Suprapubic skin (tissue), 4 donors: ENCODE measurements at places on chromosomes 4 and X. TPM values are rescaled to one million over a fixed set of nuclear protein-coding genes. Genes with fewer than 3 reads are reported as not detected.

The FGF16 gene
- total RNA-seq = not detected

DNA sequence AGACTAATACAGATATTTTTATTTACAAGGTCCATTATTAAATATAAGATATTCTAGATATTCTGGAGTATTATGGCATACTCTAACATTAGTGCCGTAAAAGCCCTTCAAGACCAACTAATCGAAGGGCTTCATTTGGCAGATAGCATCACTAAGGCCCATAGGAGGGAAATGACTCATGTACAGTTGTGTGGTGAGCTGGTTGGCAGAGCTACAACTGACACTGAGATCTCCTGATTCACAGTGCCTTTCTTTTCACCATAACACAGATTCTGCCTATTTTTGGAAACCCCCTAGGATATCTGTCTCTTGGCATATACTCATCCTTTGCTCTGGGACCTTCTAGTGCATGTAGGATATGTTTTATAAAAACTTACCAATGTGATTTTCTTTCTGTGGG, 201.7 kb upstream of the AFF2 start:
- no peaks in the 10 kb centered on the region for H3K27me3 ChIP-seq
- no peaks in the 10 kb centered on the region for H3K4me1 ChIP-seq
- no peak overlapping the region for H3K4me3 ChIP-seq
- H3K36me3 ChIP-seq = no peaks in the 10 kb centered on the region
- H3K27ac ChIP-seq = no peak overlapping the region

DNA sequence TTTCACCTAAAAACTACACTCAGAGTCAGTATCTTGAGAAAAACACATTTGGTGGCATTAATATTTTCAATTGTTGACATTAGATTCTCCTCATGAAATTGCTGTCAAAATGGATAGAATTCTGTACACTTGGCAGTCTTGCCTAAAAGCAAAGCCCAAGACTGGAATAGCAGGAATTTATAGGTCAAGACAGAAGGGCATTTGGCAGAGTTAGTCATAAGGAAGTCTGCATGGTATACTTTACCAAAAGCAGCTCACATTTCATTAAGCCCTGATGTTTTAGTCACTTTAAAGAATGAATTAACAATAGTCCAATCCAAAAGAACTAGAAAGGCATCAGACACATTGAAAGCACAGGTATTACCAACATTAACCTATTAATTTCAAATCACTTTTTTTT, 7.1 kb downstream of the CCDC160 start:
- no peak overlapping the region for H3K4me3 ChIP-seq
- no peaks in the 10 kb centered on the region for H3K36me3 ChIP-seq
- DNase-seq = no peak
- no peaks in the 10 kb centered on the region for H3K4me1 ChIP-seq
- no peak overlapping the region for H3K27ac ChIP-seq
- no peaks in the 10 kb centered on the region for H3K27me3 ChIP-seq

GRCh38 chr4:39641451-39641850, 2.8 kb upstream of the SMIM14 start:
- DNase-seq = no peak
- H3K27ac ChIP-seq = no peak overlapping the region
- no peaks in the 10 kb centered on the region for H3K27me3 ChIP-seq
- H3K4me3 ChIP-seq = no peak overlapping the region

- no peaks in the 10 kb centered on the region for H3K36me3 ChIP-seq
- no peak for DNase-seq
- no peak within 1 kb of the TSS for H3K27ac ChIP-seq
- peaks cover 14% of the 10 kb centered on the region for H3K4me1 ChIP-seq
- H3K4me3 ChIP-seq = peak within 1 kb of the TSS; percentile 47
- peaks cover 32% of the 10 kb centered on the region for H3K27me3 ChIP-seq
These were observed at the start of gene GALNTL6 for GRCh38 chr4:171812665-171813525. TSS of gene GALNTL6 (plus strand) at chr4:171813404.
